ENCODE measurements at places on chromosomes 5 and 9.
A peak's percentile ranks its signal among the peaks of the same experiment; 100 is the strongest.

DNA sequence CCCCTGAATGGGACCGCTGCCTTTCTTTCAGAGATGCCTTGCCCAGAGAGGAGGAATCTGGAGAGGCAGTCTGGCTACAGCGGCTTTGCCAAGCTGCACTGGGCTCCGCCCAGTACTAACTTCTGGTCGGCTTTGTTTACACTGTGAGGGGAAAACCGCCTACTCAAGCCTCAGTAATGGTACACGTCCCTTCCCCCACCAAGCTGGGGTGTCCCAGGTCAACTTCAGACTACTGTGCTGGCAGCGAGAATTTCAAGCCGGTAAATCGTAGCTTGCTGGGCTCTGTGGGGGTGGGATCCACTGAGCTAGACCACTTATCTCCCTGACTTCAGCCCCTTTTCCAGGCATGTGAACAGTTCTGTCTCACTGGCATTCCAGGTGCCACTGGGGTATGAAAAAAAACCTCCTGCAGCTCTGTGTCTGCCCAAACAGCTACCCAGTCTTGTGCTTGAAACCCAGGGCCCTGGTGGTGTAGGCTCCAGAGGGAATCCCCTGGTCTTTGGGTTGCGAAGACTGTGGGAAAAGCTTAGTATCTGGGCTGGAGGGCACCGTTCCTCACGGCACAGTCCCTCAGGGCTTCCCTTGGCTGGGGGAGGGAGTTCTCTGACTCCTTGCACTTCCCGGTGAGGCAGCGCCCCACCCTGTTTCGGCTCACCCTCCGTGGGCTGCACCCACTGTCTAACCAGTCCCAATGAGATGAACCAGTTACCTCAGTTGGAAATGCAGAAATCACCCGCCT lies 171.2 kb downstream of the CWC27 start:
- DNase-seq = no peak

GRCh38 chr9:106753155-106753671 lies 109.8 kb upstream of the ZNF462 start:
- DNase-seq = peak; percentile 67

DNA sequence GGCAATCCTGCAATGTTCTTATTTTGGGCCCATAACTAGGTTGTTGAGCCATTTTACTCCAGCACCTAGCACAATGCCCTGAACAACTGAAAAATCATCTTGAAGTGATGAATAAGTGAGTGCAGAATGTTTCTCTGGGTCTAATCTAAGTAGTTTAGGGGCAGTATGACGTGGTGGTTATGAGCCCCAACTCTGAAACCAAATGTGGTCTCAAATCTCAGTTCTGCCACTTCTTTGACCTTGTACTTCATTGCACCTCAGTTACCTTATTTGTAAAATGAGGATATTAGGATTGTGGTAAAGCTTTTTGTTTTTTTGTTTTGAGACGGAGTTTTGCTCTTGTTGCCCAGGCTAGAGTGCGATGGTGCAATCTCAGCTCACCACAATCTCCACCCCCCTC lies 80.9 kb upstream of the SNX2 start:
- DNase-seq = no peak

DNA sequence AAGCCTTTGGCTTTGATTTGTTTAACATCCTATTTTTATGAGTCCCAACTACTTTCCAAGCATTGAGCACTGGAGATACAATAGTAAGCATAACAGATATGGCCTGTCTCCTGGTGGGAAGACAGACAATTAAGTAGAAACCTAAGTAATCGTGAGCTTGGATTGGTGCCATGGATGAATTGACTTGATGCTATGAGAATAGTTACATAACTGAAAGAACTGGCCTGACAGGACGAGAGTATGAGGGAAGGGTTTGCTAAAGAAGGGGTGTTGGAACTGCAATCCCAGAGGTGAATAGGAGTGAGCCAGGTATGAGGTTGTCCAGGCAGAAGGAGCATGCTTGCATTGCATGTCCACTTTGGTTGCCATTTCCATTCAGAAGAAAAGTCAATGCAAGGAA lies 52.4 kb downstream of the GPR21 start:
- no peak for DNase-seq

GRCh38 chr9:15785584-15785983 lies 232.7 kb downstream of the CCDC171 start:
- DNase-seq = no peak

DNA sequence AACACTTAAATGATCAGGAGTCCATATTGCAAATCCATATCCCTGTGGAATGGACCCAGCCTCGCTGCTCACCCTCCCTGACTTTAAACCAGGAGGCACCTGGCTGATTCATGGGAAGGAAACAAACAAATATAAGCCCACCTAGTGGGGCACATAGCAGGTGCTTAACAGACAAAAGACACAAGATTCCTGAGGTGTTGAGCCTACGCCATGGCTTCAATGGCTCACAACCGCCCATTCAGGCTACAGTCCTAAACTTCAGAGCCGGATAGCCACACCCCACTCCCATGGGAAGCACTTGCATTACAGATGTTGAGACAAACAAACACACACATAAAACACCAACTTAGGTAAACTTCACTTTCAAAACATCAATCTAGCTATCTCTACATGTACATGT lies 359.9 kb downstream of the ICE1 start:
- no peak for DNase-seq

DNA sequence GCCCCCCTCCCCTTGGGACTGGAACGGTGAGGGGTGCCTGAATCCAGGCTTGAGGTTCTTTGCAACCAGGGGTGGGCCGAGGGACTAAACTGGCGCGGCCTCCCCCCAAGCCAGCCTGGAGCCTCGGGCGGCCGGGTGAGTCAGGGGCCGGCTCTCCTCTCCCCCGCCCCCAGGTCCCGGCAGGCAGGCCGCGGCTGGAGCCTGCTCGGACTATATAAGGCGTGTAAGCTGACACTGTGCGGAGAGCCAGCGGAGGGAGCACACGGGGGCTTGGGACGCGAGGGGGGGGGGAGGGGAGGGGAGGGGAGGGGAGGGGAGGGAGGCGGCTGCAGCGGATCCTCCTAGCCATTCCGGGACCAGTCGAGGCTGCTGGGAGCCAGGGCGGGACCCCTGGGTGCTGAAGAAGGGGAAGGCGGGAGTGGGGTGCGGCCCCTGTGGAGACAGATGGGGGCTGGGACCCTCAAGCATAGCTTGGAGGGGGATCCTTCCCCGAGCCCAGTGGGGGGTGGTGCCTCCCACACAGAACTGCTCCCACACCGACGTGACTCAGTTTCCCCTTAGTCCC lies 595 bp downstream of the PDLIM7 start:
- peak; percentile 81 for DNase-seq

GRCh38 chr5:173468821-173469251 lies 140.6 kb upstream of the STC2 start:
- DNase-seq = no peak

DNA sequence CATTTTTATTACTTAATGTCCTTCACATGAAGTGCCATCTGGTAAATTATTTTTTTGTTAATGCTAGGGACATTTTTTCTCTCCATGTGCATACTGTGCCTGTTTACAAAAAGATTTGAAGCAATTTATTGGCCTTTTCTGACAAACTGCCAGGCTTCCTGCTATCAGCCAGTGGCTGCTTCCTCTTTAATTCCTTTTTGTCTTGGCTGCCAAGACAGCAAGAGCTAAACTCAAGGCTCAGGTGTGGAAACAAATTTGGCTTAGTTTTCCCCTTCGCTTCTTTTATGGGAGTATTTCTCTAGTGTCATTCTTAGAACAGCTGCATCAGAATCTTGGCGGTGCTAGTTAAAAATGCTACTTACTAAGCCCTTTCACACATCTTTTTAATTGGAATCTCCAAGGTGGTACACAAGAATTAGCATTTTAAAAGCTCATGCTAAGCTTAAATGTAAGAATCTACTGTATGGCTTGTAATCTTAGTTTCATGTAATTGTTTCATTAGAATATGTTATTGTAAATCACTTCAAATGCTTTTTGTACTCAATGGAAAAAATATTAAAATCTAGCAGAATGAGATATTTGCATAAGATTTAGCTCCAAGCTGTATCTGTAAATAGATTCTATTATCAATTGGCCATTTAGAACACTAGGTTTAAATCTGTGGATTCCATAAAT lies 134.2 kb upstream of the RASGRF2 start:
- no peak for DNase-seq

DNA sequence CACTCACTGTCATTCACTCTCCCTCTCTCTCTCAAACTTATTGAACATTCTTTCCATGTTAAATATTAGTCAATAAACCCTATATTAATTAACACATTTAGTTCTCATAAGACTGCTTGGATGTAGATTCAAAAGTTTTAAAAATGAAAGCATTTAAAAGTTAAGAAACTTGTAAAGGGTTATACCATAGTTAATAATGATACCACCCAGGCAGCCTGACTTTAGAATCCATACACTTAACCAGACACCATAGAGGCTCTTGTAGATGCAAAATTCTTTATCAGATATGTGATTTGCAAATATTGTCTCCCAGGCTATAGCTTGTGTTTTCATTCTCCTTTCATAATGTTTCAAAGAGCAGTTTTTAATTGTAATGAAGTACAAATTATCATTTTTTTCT lies 335.8 kb upstream of the ACTBL2 start:
- no peak for DNase-seq

DNA sequence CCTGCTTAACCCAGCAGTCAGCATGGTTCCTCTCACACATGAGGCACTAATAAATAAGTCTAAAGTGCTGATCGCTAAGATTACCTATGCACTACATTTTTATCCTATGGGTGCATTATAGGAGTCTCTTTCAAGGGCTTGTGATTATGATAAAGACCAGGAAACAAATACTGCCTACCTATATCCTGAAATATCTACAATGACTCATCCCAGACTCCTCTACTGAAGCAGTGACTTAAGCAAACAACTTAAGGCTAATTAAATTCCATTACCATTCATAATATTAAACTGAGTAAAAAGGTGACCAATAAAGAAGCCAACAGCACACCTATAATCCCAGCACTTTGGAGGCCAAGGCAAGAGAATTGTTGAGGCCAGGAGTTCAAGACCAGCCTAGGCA lies 338.4 kb downstream of the DNAH5 start:
- no peak for DNase-seq

DNA sequence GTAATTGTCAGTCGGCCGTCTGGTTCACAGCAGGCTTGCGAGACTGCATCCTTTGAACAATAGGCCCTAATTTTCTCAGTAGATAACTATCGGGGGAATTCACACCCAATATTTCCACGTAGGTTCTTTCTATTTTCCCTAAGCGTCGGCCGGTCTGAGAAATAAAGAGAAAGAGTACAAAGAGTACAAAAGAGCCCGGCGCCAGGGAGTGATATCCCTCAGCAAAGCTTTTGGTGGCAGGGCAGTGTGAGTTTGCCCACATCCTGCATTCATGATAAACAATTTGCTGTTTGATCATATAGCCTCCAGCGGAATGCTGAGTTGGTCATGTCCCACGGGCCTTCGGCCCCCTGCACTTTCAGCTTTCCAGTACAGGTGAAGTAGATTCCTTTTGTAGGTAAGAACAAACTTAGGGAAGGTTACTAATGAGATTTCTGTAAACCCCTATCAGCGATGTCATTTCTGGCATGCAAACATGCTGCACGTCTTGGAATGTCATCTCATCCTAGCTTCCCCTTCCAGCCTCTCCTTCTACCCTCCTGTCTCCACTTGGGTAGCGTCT lies 4.7 kb upstream of the PTGR1 start:
- DNase-seq = no peak

GRCh38 chr9:3961409-3961808 lies 338.5 kb downstream of the GLIS3 start:
- no peak for DNase-seq

DNA sequence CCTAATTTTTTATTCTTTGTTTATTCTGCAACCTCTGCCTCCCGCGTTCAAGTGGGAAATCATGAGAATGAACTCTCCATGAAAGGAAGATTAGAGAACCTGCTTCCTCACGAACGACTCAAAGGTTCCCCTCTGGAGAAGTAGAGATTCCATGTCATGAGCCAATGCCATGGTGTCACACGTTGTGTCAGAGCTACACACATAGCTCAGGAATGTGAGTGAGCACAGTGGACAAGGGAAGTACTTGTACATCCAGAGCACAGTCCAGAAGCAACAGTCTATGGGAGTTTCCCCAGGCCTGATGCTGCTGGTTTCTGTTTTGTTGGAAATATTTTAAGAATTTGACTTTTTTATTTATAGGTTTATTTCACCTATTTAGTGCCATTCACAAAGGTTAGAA lies 26.8 kb upstream of the PPP2CA start:
- DNase-seq = peak; percentile 82

GRCh38 chr5:131957721-131958441 lies 12.4 kb upstream of the MEIKIN start:
- no peak for DNase-seq

DNA sequence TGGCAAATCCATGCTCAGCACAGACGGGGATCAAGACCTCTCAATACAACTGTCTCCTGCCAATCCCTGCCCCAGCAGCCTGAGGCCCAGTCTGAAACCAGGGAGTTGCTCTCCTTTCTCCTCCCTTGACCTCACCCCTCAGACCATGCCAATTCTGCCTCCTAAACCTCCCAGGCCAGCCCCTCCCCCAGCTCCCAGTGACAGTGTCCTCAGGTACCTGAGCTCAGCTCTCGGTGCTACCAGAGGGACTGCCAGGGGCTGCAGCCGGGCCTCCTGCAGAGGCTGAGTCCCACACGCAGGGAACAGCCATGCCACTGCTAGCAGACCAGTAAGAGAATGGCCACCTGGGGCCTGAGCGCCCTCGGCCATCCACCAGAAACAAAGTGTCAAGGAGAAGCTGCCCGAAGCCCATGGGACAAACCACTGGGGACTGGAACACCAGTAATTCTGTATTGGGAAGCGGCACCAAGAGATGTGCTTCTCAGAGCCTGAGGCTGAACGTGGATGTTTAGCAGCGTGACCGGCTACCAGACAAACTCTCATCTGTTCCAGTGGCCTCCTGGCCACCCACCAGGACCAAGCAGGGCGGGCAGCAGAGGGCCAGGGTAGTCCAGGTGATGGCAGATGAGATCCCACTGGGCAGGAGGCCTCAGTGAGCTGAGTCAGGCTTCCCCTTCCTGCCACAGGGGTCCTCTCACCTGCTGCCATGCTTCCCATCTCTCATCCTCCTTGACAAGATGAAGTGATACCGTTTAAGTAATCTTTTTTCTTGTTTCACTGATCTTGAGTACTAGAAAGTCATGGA lies 557 bp upstream of the IL3 start:
- no peak for DNase-seq

DNA sequence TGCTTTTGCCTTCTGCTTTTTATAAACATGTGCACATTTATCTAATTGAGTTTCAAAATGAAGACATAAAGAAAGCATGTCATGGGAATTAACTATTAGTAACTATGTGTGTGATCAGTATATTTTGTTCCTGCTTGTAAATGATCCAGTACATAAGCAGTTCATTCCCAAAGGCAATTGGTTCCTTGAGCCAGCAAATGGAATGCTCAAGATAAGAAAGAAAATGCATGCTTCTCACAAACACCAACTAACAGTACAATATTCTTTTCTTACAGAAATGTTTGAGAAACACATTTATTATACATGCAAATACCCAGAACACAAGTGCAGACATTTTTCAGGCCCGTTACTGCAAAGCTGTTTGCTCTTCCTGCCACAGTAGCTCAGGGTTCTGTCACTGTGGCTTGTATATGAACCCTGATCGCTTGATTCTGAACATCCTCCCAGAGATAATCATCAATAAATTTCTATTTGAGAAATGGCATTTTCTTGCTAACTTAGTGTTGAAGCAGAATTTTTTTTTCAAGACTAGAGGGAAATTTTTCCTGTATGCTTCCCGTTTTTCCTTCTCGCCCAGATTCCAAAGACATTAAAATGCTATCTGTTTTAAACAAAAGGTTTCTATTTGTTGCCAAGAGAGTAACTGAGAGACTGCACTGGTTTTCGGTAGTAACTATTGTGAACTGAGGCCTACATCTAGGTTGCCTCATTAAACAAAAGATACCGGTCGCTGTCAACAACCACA lies 1.9 kb downstream of the GNAQ start:
- no peak for DNase-seq
